ENCODE measurements at places on chromosomes 2 and 18.

- DNase-seq, result no peak
Measured at GRCh38 chr2:46722142-46722541, 193.5 kb downstream of the MCFD2 start.

DNA sequence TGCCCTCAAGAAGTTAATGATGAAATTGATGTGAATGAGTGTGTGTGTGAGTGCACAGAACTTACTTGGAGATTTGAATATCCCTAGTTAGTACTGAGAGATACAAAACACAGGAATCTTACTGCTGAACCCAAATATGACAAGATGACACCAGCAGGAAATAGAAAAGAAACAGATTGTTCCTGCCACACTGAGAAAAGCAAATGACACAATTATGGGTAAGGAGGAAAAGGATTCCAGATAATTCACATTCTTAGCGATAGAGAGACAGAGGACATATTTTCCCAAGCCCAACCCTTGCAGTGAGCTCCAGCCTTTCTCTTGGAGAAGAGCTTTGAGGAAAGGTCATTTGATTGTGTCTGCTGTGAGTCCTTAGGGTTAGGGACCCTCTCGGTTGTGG lies 105.7 kb upstream of the SMIM21 start:
- no peak for DNase-seq

DNA sequence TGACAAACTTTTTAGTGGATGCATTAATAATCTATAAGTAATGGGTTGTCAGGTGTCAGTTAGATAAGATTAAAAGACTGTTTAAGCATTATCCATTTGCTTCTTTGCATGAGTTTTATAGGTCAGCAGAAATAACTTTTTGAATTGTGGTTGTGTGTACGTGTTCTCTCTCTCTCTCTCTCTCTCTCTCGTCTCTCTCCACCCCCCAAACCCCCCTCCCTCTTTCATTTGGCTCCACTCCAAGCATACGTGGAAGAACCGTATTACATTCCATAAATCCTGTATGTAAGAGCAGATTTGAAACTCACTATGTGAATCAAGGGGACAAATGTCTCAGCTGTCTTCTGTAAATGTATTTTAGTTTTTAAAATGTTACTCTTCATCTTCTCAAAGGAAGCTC lies 120.2 kb downstream of the MEIS1 start:
- DNase-seq, result peak; percentile 51

DNA sequence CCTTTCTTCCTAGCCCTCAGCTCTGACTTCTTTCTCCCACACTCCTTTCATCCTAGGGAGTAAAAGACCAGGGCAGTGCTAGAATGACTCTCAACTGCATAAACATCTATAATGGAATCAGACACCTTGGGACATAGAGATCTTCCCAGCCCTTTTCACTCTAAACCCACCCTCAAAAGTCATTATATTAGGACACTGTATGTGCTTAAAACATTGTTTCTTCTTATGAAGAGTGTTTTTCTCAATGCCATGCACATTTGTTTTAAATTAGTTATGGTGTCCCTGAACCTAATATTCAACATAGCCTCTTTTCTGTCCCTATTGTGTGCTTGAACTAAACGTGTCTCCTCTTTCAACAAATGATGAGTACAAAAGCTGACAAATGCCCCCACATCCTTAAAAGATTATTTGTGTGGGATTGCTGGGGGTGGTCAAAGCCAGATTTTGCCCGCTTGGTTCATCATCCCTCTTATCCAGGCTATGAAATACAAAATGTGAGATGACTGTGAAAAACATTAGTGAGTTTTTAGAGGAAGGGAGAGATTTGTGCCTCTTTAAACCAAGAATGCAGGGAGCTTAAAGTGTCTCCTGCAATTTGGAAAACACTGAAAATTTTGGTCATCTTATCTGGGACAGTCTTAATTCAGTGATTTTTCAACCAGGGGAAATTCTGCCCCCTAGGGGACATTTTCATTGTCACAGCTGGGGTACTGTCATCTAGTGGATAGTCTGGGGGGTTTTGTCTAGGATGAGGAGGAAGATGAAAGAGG lies 29.0 kb downstream of the SERPINB5 start:
- peak; percentile 41 for DNase-seq

GRCh38 chr2:74917702-74918619 lies 40.5 kb upstream of the POLE4 start:
- peak; percentile 75 for DNase-seq

- no peak for DNase-seq
Measured at GRCh38 chr18:74482697-74483096, 13.5 kb upstream of the CNDP2 start.

- no peak for DNase-seq
Measured at GRCh38 chr2:146135245-146135644, 1615.3 kb upstream of the ZEB2 start.

DNA sequence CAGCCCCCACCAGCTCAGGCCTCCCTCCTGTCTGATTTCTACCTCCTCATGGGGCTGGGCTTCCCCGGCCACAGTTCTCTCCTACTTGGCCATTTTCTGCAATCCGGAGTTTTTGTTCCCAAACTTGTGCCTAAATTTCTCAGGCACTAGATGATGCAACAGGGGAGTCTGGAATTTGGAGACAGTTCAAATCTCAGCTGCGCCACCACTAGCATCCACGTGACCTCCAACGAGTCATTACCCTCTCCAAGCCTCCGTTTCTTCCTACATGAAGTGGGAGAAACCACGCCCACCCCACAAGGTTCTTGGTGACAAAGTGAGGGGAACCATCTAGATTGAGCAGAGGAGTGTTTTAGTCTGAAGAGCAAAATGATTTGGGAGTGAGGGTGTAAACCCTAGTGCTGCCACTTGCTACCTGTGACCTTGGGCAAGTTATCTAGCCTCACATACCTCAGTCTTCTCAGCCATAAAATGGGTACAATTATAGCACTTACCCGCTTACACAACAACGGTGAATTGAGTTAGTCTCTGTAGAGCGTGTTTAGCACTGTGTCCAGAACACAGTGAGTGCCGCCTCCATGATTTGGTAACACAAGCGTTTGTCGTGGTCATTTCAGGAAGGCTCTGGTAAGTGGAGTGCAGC lies 61.4 kb upstream of the ASAP2 start:
- DNase-seq, result peak; percentile 86

DNA sequence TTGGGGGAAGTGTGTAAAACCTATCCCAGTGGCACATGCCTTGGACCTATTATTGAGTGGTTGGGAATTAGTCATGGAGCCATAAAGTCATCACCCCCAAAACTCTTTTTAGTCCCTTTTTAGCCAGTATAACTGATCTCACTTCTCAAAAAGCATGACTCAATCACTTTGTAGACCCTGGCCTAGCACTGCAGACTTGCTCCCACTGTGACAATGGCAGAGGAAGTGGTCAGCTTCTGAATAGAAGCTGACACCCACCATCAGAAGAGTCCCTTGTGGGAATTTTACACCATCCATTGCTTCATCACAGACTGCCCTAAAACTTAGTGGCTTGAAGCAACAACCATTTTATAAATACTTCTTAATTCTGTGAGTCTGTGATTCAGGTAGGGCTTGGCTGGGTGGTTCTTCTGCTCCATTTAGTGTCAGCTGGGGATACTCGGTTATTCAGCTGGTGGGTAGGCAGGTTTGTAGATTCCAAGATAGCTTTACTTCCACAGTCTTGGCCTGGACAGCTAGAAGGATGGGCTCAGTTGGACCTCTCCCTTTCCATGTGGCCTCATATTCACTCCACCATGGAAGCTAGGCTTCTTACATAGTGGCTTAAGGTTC lies 10.8 kb upstream of the ITGA6 start:
- no peak for DNase-seq

DNA sequence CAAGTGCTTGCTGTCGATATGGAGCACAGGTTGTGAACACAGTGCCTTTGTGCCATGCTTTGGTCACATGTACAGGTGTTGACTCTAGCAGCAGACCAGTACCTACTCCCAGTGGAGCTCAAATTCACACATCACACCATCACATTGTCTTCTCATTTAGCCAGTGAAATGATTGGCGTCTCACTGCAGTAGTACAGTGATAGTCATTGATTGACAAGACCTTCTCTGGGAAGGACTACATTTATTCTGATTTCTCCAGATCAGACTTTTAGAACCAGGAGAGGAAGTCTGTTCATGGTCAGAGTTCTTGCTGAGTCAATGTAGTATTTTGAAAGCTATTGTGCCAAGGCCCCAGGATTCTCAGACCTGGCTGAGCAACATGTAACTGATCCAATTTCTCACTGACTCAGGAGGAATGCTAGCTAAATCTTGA lies 75.2 kb downstream of the FMNL2 start:
- DNase-seq, result peak; percentile 77

- DNase-seq, result no peak
Measured at GRCh38 chr18:53261241-53261640, 921.2 kb downstream of the DCC start.

DNA sequence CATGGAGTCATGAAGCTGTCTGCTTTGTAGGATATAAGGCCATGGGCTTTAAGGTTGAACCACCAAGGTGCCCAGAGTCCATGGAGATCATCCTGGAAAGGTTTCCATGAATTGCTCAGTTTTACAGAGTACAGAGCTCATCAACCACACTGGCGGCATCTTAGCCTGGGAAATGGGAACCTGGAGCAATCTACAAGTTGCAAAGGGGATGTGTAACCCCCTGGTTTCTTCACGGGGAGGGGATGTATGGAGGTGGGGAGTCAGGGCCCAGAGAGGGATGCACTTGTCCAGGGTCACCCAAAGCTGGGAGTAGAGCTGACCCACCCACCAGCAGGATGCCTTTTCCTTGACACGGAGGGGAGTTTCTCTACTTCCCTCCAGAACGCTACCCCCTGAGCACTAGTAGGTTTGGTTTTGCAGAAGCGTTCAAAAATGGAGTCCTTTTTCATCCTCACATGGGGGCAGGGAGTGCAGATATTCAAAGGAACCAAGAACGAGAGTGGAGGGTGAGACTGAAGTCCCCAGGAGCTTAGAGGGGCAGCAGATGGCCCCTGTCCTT lies 7.2 kb downstream of the TMEM37 start:
- no peak for DNase-seq

- peak; percentile 76 for DNase-seq
Measured at GRCh38 chr2:187842978-187843847, 289.0 kb upstream of the TFPI start.

DNA sequence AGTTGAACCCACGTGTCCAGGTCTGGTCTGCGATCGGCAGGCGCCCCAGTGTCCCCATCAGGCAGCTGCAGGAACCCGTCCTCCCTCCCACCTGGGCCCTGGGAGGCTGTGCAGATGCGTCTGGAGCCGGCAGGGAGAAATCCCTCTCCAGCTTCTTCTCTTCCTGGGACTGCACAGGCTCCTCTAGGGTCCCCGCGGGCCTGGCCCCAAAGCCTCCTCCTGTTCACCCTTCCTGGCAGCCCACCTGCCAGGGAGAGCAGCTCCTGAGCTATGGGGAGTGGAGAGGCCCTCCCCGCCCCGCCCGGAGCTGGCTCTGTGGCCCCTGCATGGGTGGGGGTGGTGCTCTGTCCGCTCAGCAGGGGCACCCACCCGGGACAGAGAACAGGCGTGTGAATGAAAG lies 179.2 kb upstream of the ALKAL2 start:
- no peak for DNase-seq

DNA sequence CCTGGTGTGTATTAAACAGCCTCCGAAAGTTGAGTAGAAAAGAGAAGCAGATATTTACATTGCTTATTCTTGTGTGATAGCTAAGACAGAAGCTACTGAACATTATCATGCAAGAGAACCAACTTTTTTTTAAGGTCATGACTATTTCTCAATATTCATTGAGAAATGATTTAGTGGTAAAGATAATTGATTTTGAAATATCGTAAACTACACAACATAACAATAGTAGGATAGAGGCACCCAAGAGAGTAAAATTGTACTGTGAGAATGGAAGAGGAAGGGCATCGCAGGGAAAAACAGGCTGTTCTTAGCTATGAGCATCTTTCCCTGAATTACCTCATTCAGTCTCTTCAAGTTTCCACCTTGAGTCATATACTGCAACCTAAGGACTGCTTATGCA lies 25.2 kb downstream of the HRH4 start:
- DNase-seq, result no peak

DNA sequence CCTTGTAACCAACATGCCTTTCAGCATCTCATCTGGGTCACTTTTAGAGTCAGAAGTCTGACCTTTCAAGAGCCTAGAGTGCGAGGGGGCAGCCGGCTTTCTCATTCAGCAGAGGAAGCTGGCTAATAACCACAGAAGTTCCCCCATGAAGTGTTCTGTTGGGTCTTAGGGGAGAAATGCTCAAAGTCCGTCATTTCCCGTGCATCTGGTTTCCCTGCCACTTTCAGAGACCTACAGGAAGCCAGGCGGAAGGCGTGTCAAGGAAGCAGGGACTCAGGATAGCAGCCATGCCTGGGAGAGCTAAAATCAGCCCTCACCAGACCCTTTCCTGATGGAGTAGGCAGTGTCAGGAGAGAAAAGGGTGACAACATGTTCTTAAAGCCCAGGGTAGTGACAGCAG lies 301.8 kb upstream of the ID2 start:
- DNase-seq, result no peak

DNA sequence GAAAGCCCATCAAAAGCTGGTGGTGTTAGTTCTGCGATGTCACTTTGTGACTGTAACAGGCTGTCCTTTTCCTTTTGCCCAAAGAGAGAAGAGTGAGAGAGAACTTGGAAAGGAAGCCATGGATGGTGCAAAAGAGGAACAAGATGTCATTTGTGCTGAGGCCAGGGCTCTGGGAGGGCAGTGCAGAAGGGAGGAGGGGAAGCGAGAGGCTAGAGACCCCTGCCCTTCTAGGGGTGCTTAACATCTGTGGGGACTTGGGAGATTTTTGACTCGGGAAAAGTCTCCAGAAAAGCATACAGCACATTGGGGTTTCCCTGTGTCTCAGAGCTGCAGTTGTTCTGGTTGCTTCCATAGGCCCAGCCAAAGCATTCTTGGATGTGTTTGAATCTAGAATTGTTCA lies 49.6 kb downstream of the ZBTB7C start:
- DNase-seq, result no peak

DNA sequence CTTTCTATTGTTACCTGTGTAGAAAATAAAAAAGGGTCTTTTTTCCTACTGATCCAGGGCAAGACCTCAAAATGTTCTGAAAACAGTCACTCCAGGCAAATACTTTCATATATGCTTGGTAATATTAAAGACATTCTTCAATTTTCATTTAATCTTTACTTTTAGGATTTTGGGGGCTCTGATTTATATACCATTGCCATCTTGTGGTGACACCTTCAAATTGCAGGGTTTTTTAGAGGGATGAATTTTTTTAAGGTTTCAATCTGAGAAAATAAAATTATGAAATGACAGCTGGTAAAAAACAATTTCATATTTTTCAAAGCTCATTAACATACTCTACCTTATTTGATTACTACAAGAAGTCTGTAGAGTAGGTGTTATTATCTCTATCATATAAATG lies 26.8 kb downstream of the MAPK4 start:
- no peak for DNase-seq

DNA sequence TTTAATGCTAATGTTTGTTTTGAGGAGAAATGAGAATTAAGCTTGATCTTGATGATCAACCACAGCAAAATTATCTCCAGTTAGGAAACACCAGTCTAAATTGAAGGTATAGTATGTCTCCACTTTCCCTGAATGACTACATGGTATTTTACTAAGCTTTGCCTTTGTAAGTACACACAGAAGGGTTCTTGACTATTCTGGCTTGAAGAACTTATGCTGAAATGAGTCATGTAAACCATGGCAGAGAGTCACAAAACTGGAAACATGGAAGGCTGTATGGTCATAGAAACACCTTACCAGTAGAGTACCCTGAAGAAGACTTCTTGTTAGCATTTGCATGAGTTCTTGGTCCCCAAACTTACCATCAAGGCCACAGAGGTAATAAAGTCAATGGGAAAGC lies 250.5 kb downstream of the SLC8A1 start:
- DNase-seq, result peak; percentile 63
